ENCODE measurements at places on chromosomes 12 and 14.

DNA sequence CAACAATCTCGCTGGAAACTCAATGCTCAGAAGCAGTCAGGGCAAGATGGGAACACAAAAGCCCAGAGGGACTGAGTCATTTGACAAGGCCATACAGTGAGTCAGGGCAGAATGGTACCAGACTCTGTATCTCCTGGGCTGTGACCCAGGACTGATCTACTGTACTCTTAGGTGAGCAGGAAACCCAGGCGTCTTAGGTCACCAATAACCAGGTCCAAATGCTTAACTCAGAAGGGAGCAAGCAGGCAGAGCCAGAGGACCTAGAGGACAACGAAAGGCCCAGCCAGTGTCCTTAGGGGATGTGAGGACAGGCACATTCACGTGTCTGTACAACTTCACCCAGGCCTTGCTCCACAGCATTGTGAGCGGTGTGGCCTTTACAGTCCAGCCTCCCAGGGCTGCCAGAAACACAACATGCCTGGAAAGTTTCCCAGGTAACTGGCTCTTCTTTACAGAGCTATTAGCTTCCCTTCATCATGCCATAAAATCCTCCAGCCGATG, 69.9 kb downstream of the ARL6IP4 start:
- no peak overlapping the region for H3K27ac ChIP-seq
- no peaks in the 10 kb centered on the region for H3K36me3 ChIP-seq
- no peaks in the 10 kb centered on the region for H3K4me1 ChIP-seq
- no peak overlapping the region for H3K4me3 ChIP-seq

GRCh38 chr12:77253321-77253720, 188.0 kb upstream of the E2F7 start:
- H3K4me3 ChIP-seq = no peak overlapping the region
- H3K27ac ChIP-seq = no peak overlapping the region
- DNase-seq = no peak
- no peaks in the 10 kb centered on the region for H3K27me3 ChIP-seq
- no peaks in the 10 kb centered on the region for H3K36me3 ChIP-seq
- H3K4me1 ChIP-seq = no peaks in the 10 kb centered on the region

GRCh38 chr14:64438181-64438841, 27.0 kb upstream of the AKAP5 start:
- H3K4me1 ChIP-seq = no peaks in the 10 kb centered on the region
- no peak for DNase-seq
- H3K27me3 ChIP-seq = no peaks in the 10 kb centered on the region
- H3K4me3 ChIP-seq = no peak overlapping the region

- no peaks in the 10 kb centered on the region for H3K36me3 ChIP-seq
- H3K27me3 ChIP-seq = no peaks in the 10 kb centered on the region
- no peak overlapping the region for H3K4me3 ChIP-seq
- no peaks in the 10 kb centered on the region for H3K4me1 ChIP-seq
- DNase-seq = no peak
- H3K27ac ChIP-seq = no peak overlapping the region
These were observed 42.3 kb upstream of the MMP17 start for GRCh38 chr12:131785763-131786330.

GRCh38 chr14:103127861-103128598, 4.8 kb downstream of the TNFAIP2 start:
- no peak overlapping the region for H3K27ac ChIP-seq
- no peak overlapping the region for H3K4me3 ChIP-seq
- no peak for DNase-seq
- H3K27me3 ChIP-seq = no peaks in the 10 kb centered on the region
- H3K4me1 ChIP-seq = peaks cover 9% of the 10 kb centered on the region

DNA sequence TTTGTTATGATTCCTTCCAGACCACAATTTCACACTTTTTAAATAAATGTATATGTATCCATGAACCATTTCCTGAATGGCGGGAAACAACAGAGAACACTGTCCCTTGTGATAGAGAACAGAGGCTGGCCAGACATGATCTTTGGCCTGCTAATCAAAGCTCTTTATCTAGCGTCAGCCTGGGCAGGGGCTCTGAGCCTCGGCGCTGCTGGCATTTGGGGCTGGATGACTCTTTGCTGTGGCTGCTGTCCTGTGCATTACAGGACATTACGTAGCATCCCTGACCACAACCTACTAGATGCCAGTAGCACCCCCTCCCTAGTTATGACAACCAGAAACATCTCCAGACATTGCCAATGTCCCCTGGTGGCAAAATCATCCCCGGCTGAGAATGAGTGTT, 77.7 kb downstream of the DNAH10 start:
- H3K4me3 ChIP-seq = no peak overlapping the region
- H3K27me3 ChIP-seq = no peaks in the 10 kb centered on the region
- no peaks in the 10 kb centered on the region for H3K4me1 ChIP-seq
- H3K36me3 ChIP-seq = no peaks in the 10 kb centered on the region
- no peak overlapping the region for H3K27ac ChIP-seq
- no peak for DNase-seq

DNA sequence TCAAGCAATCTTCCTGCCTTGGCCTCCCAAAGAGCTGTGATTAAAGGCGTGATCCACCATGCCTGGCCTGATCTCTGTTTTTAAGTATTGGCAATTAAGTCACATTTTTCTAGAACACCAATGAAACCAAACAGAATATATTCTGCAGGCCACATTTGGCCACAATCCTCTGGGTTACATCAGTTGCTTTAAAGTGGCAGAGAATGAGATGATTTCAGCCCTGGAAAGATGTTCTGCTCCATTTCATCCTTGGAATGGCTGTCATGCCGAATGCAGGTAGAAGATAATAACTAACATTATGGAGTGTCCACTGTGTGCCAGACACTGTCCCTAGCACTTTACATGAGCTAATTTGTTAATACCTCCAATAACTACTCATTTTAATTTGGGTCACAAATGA, 154.4 kb downstream of the PTPN11 start:
- H3K4me1 ChIP-seq = no peaks in the 10 kb centered on the region
- H3K27me3 ChIP-seq = peaks cover 6% of the 10 kb centered on the region
- no peak overlapping the region for H3K4me3 ChIP-seq
- no peak overlapping the region for H3K27ac ChIP-seq

DNA sequence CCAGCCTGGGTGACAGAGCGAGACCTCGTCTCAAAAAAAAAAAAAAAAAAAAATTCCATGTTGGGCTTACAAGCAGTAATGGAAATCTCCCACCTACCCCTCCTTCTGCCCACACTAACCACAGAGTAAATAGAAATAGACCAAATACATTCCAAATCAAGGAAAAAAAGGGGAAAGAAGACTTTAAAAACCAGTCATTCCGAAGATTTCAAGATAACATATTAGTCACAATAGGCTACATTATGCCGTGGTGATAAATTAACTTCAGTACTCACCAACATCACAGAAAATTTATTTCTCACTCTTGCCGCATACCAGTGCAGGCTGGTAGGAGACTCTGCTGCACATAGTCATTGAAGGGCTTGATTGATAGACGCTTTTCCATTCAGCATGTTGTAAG, 15.5 kb upstream of the ETV6 start:
- no peaks in the 10 kb centered on the region for H3K4me1 ChIP-seq
- no peaks in the 10 kb centered on the region for H3K36me3 ChIP-seq
- no peaks in the 10 kb centered on the region for H3K27me3 ChIP-seq
- DNase-seq = no peak

GRCh38 chr14:67251573-67252226, 10.5 kb downstream of the PALS1 start:
- H3K4me1 ChIP-seq = peaks cover 5% of the 10 kb centered on the region
- H3K36me3 ChIP-seq = no peaks in the 10 kb centered on the region

GRCh38 chr14:94384342-94384741, 4.1 kb downstream of the SERPINA1 start:
- H3K4me3 ChIP-seq = no peak overlapping the region
- H3K27ac ChIP-seq = no peak overlapping the region
- no peak for DNase-seq
- no peaks in the 10 kb centered on the region for H3K4me1 ChIP-seq
- no peaks in the 10 kb centered on the region for H3K27me3 ChIP-seq
- no peaks in the 10 kb centered on the region for H3K36me3 ChIP-seq

DNA sequence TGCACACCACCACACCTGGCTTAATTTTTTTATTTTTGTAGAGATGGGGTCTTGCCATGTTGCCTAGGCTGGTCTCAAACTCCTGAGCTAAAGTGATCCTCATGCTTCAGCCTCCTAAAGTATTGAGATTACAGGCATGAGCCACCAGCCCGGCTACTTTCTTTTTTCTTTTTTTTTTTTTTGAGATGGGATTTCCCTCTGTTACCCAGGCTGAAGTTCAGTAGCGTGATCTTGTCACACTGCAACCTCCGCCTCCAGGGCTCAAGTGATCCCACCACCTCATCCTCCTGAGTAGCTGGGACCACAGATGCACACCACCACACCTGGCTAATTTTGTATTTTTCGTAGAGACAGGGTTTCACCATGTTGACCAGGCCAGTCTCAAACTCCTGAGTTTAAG, 51.1 kb downstream of the LIMA1 start:
- no peak overlapping the region for H3K27ac ChIP-seq
- DNase-seq = no peak
- H3K4me3 ChIP-seq = no peak overlapping the region
- H3K4me1 ChIP-seq = no peaks in the 10 kb centered on the region
- H3K36me3 ChIP-seq = no peaks in the 10 kb centered on the region

- no peak overlapping the region for H3K27ac ChIP-seq
- H3K36me3 ChIP-seq = no peaks in the 10 kb centered on the region
- H3K27me3 ChIP-seq = no peaks in the 10 kb centered on the region
- no peak for DNase-seq
- no peaks in the 10 kb centered on the region for H3K4me1 ChIP-seq
These were observed 254.4 kb downstream of the KTN1 start for GRCh38 chr14:55834390-55834789.

GRCh38 chr12:50551866-50552265, 47.1 kb downstream of the DIP2B start:
- DNase-seq = no peak
- no peak overlapping the region for H3K27ac ChIP-seq
- H3K4me1 ChIP-seq = no peaks in the 10 kb centered on the region
- H3K27me3 ChIP-seq = no peaks in the 10 kb centered on the region
- H3K4me3 ChIP-seq = no peak overlapping the region

GRCh38 chr12:8855891-8856290, 33.5 kb downstream of the A2ML1 start:
- no peak overlapping the region for H3K27ac ChIP-seq
- no peaks in the 10 kb centered on the region for H3K27me3 ChIP-seq
- DNase-seq = no peak
- H3K4me3 ChIP-seq = no peak overlapping the region

DNA sequence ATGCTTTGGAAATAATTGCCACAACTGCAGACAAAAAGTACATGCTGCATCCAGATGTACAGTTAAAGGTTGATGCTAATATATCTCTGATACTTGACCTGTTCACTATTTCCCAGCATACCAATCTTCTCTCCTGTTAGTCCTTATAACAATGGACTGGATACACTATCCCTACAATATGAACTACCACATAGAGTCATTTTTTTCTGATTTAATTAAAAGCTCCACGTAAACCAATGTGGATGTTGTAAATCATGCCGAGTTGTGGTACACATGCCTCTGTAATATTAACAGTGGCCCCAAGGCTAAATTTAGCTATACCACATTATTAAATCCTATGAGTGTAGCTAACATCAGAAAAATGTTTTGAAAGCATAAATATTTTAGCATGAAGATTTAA, 469.1 kb upstream of the RPL10L start:
- no peaks in the 10 kb centered on the region for H3K4me1 ChIP-seq
- no peak overlapping the region for H3K27ac ChIP-seq
- no peak overlapping the region for H3K4me3 ChIP-seq
- no peak for DNase-seq
- H3K27me3 ChIP-seq = no peaks in the 10 kb centered on the region

DNA sequence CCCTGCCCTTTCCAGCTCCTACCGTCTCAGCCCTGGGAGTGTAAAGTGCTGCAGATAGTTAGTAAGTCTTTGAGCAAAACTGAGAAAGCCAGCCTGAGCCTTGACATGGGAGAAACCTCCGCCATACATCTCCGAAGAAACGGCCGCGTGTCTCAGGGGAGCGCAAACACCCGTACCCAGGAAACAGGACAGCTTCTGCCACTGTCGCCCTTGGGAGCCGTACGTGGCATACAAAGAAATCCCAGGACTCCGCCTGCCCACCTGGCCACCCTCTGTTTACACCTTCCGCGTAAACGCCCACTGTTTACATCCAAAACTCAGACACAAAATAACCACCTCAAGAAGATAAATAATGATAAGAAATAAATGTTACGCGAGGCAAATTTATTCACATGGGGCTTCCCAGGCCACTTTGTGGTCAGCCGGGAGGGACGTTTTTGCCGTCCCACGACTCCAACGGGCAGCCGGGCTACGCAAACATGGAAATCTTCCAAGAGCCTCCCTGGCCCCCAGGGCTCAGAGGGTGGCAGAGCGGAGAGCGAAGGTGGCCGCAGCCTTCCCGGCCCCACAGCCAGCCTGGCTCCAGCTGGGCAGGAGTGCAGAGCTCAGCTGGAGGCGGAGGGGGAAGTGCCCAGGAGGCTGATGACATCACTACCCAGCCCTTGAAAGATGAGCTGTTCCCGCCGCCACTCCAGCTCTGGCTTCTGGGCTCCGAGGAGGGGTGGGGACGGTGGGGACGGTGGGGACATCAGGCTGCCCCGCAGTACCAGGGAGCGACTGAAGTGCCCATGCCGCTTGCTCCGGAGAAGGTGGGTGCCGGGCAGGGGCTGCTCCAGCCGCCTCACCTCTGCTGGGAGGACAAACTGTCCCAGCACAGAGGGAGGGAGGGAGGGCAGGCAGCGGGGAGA, at the start of gene BDKRB2:
BDKRB2 (plus strand) TSS at position 689 of the 908 bp plus-strand sequence. CDS start 32,269 bp downstream, outside the sequence.
- no peaks in the 10 kb centered on the region for H3K36me3 ChIP-seq
- DNase-seq = peak; percentile 83
- peak within 1 kb of the TSS; percentile 36 for H3K4me3 ChIP-seq
- no peaks in the 10 kb centered on the region for H3K4me1 ChIP-seq

GRCh38 chr12:125922330-125922729, 857.1 kb downstream of the AACS start:
- H3K4me1 ChIP-seq = no peaks in the 10 kb centered on the region
- H3K27me3 ChIP-seq = no peaks in the 10 kb centered on the region
- H3K27ac ChIP-seq = no peak overlapping the region
- H3K4me3 ChIP-seq = no peak overlapping the region
- H3K36me3 ChIP-seq = no peaks in the 10 kb centered on the region
- DNase-seq = no peak

DNA sequence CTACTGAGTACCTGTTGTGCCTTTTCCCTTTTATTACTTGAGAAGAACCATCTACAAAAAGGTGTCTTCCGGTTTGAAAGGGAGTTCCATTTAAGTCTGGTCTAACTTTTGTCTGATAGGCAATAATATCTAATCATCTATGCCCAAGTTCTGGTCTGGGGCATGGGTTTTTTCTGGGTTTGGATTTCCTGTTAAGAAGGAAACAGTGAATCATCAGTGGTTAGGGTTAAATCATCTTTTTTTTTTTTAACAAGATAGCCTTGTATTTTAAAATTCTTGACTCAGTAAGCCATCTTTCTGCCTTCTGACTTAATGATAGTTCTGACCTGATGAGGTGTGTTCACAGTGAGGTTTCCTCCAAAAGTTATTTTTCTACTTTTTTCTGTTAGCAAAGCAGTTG, 29.3 kb upstream of the CPNE8 start:
- no peak overlapping the region for H3K27ac ChIP-seq
- no peaks in the 10 kb centered on the region for H3K36me3 ChIP-seq
- no peaks in the 10 kb centered on the region for H3K4me1 ChIP-seq
- no peak for DNase-seq
- H3K27me3 ChIP-seq = no peaks in the 10 kb centered on the region
- no peak overlapping the region for H3K4me3 ChIP-seq

GRCh38 chr14:104142946-104143470, 4.6 kb downstream of the KIF26A start:
- no peaks in the 10 kb centered on the region for H3K4me1 ChIP-seq
- no peaks in the 10 kb centered on the region for H3K36me3 ChIP-seq
- no peak overlapping the region for H3K27ac ChIP-seq
- peak; percentile 27 for DNase-seq
- H3K4me3 ChIP-seq = no peak overlapping the region

- no peaks in the 10 kb centered on the region for H3K27me3 ChIP-seq
- H3K4me3 ChIP-seq = no peak overlapping the region
These were observed 667.2 kb downstream of the GALC start for GRCh38 chr14:87325741-87326140.
